ENCODE measurements at places on chromosomes 2 and 18.

DNA sequence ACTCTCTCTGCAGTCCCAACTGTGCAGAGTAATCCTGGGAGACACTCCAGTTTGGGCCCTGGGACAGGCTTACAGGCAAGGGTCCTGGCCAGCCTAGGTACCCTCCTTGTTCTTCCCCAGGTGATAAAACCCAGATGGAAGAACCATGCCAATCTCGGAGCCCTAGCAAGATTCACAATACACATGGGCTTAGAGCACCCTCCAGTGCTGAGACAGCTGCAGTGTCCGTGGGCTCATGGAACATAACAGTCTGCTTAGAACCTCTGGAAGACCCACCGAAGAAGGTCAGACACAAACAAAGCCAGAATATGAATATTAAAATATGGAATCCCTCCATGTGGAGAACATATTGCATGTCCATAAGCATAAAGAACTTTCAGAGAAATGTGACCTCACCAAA, 568.1 kb downstream of the KCNJ3 start:
- DNase-seq, result no peak

DNA sequence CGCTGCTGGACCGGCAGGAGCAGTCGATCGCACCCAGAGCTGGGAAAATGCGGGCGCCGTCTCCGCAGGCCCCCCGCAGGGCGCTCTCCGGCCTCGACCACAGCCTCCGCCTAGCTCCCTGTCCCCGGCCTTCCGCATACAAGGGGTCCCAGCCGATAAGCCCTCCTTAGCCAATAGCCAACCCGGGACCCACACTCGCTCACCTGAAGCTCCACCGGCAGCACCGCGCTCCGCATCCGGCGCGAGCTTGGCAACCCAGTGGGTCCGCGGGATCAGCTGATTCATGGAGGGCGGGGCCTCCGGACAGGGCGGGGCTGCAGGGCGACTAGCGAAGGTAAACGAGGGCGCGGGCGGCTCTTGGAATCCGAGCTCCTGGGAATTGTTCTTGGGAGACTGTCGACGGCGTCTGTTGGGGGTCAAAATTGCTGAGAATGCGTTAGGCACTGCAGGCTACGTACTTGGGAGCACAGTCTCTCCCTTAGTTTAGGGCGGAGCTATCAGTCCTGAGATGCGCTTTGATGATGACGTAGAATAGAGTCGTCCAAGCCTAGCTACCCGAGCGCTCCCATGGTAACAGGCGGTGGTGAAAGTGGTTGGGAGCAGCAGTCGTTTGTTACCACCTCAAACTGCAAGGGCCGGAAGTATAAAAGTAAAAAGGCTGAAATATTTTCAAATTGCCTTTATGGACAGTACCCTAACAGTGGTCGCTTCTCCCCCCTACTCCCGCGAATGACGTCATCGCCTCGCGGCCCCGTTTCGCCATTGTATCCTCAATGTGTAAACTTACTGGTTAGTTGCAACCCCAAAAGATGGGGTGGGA, at the start of gene ALS2:
TSS of gene ALS2 (minus strand) at position 260 of the 820 bp plus-strand sequence. CDS start 12,048 bp downstream, outside the sequence.
- peak; percentile 97 for DNase-seq

DNA sequence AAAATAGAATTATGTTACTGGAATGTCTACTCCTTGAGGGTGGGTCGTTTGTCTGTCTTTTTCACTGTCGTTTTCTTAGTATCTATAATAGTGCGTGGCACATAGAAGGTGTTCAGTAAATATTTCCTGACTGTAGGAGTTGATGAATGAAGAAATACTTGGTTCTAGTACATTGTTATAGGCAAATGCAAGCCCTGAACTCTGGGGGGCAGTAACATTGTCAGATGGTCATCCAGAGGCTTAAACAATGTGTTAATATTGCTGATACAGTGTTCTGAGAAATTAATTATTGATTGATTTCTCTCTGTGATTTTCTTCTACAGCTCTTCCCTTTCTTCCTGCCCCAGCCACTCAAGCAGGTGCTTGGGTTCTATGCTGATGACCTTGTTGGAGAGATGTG, 24.4 kb upstream of the THOC1 start:
- DNase-seq, result no peak

GRCh38 chr2:234095301-234095700, 44.8 kb downstream of the SPP2 start:
- no peak for DNase-seq
